ENCODE measurements at places on chromosomes 5 and 9.
A peak's percentile ranks its signal among the peaks of the same experiment; 100 is the strongest.

GRCh38 chr9:133869674-133870405 lies 122.3 kb downstream of the VAV2 start:
- no peak for DNase-seq

GRCh38 chr5:171092194-171092593 lies 216.9 kb upstream of the TLX3 start:
- no peak for DNase-seq

DNA sequence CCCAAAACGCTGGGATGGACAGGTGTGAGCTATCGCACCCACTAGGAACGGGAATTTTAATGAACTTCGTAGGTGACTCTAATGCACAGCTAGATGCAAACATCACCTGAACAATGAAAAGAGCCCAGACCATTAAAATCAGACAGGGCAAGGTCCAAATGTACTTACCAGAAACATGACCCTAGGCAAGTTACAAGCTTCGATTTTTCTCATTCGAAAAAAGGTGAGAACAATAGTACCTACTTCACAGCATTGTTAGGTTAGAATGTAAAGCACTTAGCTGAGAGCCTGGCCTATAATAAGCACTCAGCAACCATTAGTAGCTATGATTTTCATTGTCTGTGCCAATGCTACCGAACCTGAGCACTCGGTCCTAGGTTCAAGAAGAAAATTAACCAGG lies 5.8 kb upstream of the KLHL3 start:
- DNase-seq, result no peak

GRCh38 chr9:112097712-112098688 lies 77.1 kb downstream of the SUSD1 start:
- DNase-seq, result no peak

- no peak for DNase-seq
These were observed 8.5 kb downstream of the DMXL1 start for GRCh38 chr5:119079318-119079921.

DNA sequence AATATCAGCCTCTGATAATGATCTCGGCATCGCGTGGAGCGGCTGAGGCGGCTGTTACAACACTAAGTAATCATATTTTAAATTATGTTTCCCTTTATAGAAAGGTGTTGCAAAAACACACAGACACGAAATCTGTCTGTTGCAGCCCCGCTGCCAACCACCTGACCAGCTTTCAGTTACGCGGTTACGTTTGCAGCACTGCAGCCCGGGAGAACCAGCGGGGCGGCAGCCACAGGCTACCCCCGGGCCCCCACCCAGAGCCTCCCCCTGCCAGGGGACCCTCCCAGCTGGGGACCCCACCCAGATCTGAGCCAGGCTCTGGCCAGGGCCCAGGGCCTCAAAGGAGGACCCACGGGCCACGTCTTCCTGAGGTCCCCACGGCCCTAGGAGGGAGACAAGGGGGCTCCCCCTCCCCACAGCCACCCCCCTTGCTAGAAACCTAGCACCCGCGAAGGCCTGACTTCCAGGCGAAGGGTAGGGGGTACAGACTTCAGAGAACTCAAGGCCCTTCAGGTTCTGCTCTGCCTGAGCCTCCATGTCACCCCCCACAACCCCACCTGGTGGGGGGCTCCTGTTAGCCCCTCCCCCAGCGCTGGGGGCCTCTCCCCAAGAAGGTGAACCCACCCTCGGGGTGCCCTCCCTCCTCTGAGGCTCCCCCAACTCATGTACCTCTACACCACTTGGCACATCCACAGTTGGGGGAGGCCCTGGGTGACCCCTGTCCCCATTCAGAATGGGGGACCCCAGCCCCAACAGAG lies 6.0 kb downstream of the NACC2 start:
- no peak for DNase-seq

- no peak for DNase-seq
These were observed 68.9 kb upstream of the ANKRD55 start for GRCh38 chr5:56302027-56302426.

DNA sequence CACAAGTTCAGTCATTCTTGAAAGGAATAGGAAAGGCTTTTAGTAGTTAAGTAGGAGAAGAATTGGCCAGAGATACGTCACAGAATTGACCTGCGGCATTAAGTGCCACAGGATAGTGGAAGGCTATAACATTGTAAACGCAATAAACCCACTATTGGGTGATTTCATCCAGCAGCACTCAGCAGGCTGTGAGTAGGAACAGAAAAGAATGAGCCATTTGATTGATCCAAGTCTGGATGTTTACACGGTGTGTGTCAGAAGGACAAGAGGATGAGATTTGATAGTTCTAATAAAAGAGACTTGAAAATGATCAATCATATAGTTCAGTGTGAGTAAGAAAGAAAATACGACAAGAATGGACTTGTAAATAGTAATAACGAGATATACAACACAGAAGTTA lies 110.0 kb upstream of the MTAP start:
- DNase-seq, result no peak

- DNase-seq, result no peak
These were observed 121.8 kb downstream of the GCNT1 start for GRCh38 chr9:76580820-76581219.

- no peak for DNase-seq
These were observed 148.2 kb downstream of the C9orf50 start for GRCh38 chr9:129472651-129473102.

DNA sequence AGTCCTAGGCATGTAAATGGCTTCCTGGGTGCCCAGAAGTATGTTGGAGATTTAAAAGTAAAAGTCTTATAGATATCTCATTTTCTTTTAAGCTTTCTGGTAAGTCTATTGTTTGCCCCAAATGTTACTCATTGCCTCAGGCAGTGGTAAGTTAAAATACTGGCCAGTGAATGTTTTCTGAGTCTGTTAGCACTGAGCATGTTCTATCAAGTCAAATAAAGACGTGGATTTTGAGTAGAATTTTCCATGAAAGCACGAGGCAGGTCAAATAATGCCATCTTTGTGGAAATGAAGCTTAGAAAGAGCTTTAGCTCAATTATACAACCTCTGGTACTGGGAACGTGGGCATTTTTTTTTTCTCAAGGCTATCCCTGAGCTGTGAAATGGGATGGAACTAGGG lies 651.3 kb upstream of the ACO1 start:
- DNase-seq, result no peak

DNA sequence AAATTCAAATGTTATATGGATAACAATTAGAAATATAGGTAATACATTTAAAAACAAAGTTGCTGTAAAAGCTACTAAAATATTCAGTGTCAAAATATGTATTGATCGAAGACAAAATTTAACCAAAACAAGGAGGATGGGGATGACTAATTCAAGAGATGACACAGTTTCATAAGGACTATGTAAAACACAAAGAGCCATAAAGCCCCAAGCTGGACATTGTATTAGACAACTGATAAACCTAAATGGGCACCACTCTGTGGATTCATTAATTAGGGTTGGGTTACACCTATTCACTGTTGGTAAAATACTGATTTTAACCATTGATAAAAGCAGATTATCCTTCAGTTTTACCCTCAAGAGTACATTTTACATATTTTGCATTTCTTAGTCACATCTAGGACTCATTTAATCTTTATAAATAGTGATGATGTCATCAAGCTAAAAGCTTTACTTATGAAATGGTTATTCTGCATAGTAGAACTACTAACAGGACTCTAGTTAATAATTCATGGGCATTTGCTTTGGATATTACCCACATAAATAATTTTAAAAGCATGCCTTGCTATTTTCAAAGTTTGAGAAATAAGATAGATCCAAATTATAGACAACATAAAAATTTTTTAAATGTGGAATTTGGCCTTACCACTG lies 13.7 kb downstream of the TUT7 start:
- no peak for DNase-seq

DNA sequence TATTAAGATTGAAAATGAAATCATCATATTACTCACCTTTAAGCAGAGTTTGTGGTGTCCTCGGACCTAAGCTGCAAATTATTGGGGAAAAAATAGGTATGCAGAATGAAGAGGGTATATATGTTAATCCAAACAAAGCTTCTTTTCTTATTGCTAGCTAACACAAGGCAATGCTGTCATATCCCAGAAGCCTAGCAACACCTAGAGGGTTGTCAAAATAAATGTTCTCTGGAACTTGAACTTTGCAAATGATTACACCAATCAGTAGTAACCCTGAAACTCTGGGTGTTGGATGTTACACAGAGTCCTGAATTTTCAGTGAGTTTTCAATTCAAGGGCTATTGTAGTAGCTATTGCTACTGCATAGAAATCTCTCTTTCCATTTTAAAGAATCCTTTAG lies at the start of gene C6:
Gene C6 (minus strand): TSS at position 193 of the 400 bp plus-strand sequence. CDS start 10,302 bp downstream, outside the sequence.
- DNase-seq, result no peak

DNA sequence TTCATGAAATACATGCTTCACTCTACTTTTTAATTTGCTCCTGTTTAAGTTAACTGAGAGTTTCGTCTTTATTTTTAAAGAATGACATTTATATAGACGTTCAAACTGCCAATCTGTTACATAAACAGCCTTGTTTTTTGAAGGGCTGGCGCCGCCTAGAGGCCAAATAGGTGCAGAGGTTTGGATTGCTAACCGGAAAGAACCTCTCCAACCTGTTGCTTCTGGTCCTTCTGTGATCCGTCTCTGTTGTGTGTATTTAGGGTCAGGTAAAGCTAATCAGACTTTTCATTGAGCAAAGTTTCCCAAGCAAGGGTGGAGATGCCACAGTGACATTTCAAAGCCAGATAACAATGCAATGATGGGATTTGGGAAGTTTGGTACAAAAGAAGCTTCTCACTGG lies 39.5 kb upstream of the GLIS3 start:
- DNase-seq, result peak; percentile 91

GRCh38 chr9:75087289-75087823 lies 599 bp downstream of the NMRK1 start:
- no peak for DNase-seq

GRCh38 chr5:35182910-35183535 lies 47.3 kb downstream of the PRLR start:
- no peak for DNase-seq

DNA sequence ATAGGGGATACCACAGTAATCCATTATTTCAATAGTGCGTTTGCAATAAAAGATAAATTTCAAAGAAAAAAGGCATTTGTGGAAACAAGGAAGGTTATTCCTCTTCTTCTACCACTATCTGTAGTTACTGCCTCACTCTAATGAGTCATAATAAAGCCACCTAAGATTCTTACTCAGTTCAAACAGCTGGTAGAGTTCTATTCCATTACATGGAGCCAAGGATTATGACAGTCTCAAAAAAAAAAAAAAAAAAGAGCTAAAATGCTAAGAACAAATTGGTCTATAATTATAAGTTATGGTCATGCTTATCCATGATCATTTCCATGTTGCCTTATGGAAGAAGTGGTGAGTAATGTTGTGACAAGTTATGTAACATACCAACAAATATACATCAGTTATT lies 46.3 kb downstream of the DENND1A start:
- DNase-seq, result no peak

- no peak for DNase-seq
These were observed 621 bp downstream of the CEP72 start for GRCh38 chr5:612498-613424.

GRCh38 chr9:22098643-22099332 lies 89.7 kb upstream of the CDKN2B start:
- DNase-seq, result no peak

- DNase-seq, result no peak
These were observed 347.3 kb downstream of the KDM4C start for GRCh38 chr9:7105095-7105494.

GRCh38 chr5:76788362-76788761 lies 30.5 kb upstream of the F2RL1 start:
- DNase-seq, result no peak

DNA sequence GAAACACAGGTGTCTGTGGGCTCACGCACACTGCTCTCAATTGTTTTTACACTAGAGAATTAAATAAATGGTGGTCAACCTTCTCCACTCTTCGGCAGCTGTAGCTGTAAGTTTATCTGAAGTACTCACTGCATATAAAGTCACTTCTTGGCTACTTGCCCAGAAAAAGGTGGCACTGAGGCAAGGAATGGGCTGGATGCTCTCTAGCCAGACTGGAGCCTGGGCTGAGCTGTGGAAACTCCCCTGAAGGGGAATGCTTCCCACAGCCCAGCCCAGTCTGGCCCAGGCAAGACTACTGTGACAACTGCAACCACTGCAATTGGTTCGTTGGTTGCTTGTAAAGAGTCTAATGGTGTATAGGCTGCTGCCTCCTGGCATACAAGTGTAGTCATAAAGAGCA lies 4.5 kb downstream of the LEAP2 start:
- DNase-seq, result no peak

Data from omental fat pad (tissue), 4 donors.